SHP77 (cell line): ENCODE measurements at places on chromosomes 2 and 18.

- DNase-seq, result no peak
Measured at GRCh38 chr18:68519336-68519735, 195.6 kb downstream of the TMX3 start.

- no peak for DNase-seq
Measured at GRCh38 chr18:76389716-76390115, 105.3 kb downstream of the ZNF516 start.

DNA sequence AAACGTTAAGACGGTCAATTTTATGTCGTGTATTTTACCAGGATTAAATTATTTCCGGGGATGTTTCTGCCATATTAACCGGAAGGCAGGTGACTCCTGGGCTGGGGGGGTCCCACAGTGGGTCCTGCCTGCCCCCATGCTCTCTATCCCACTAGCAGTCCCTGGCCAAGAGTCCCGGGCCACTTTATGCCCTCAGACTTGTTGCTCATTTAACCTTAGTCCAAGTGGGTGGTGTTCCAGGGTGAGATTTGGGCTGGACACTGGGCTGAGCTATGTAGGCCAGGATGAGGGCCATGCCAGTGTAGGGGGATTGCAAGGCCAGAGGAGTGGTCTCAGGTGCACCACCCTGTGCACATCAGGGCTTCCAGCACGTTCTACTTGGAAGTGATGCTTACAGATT lies 24.1 kb downstream of the TWIST2 start:
- no peak for DNase-seq

GRCh38 chr2:119248311-119248710 lies 24.7 kb downstream of the STEAP3 start:
- no peak for DNase-seq

DNA sequence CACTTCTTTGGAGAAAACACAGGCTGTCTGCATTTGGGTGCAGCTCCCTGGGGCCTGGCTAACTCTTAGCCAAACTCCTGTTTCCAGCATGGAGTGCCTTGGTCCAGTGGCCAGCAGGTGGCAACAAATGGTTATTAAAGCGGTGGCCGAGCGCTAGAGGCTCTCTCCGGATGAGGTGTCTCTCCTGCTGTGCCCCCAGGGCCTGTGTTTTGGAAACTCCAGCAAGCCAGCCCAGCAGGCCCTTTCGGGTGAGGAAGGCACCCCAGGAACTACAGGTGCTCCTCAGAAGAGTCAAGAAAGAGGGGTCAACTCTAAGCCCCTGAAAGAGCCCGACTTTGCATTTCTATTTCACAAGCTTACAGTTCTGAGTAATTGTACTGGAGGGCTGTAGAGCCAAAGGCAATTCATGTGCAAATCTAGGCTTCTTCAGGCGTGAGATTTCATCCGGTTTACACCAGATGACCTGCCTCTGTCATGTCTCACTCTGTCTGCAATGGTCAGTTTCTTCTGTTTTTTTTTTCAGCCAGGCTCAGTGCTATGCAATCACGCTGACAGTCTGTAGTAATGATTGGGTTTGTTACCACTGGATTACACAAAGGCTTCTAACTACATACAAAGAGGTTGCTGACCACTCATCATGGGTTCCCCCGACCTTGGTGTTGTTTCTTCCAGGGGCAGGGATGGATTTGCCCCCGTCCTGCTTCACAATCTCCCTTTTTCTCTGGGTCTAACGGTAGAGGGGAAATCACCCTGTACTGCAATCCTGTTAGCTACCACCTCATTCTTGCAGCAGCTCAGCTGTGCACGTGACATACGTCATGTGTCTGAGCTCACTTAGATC lies 7.6 kb upstream of the CHRNA1 start:
- DNase-seq, result peak; percentile 64

GRCh38 chr2:225010804-225011203 lies 31.5 kb downstream of the DOCK10 start:
- DNase-seq, result no peak

DNA sequence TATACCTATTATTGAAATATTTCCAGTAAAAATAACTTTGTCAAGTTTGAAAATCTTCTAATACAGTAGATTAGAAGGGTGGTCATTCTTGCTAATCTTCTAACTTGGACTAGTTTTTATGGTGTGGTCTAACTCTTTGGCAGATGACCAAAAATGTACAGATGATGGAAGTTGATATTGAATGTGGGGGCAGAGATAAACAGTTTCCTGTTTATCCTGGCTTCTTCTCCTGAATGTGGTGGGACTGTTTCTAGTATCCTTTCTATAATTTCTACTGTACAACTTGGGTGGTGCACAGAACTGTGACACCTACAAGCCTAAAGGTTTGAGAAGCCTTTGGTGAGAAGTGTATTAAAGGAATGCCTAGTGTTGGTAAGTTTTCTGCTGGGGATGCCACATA lies 178.7 kb downstream of the PDE11A start:
- no peak for DNase-seq

GRCh38 chr18:50158866-50159653 lies 35.9 kb downstream of the MYO5B start:
- no peak for DNase-seq

- DNase-seq, result no peak
Measured at GRCh38 chr2:54945391-54946219, 104.6 kb downstream of the RTN4 start.

GRCh38 chr18:56995579-56996188 lies 151.2 kb upstream of the BOD1L2 start:
- no peak for DNase-seq

- no peak for DNase-seq
Measured at GRCh38 chr2:127397568-127398238, 9.9 kb upstream of the MAP3K2 start.

DNA sequence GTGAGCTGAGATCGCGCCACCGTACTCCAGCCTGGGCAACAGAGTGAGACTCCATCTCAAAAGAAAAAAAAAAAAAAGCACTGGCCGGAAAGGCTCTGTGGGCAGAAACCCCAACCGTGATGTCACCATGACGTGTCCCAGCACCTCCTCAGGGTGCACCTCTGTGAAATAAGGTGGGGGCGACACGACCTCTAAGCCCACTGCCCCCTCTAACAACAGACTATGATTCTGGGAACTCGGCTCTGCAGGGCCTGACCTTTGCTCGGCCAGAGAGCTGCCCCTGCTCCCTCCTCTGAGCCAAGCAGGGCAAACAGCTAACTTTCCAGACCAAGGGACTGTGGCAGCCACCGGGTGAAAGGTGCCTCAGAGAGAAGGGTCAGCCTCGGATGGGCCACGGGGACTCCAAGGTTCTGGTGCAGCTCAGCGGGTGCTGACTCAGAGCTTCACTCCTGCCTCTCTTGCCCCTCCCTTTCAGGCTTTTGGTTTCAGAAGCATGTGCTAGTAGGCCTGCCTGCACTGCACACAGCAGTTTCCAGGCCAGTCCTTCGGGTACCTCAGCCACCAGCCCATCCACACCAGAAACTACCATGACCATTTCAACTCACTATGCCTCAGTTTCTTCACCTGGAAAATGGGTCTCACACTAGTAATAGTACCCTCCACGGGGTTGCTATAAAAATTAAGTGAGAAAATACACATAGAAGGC lies 8.0 kb downstream of the TMBIM1 start:
- DNase-seq, result no peak

GRCh38 chr2:28717339-28717758 lies 34.3 kb upstream of the PPP1CB start:
- DNase-seq, result peak; percentile 68

GRCh38 chr2:112933261-112933660 lies 22.3 kb downstream of the IL37 start:
- DNase-seq, result no peak

DNA sequence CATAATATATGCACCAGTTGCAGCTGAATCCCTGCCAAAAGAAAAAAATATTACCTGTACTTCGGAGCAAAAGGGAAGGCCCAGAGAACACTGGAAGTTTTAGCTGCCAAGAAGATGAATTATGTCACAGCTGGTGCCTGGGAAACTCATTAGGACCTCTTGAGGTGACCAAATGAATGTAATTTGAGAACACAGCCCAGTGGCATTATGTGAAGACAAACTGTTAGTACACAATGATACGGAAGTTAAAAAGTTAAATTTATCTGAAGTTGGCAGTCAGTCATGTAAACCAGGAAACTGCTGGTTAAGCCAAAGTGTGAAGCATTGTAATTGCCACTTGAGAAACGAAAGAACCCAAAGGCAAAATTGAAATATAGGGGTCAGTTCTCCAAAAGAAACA lies 80.7 kb downstream of the EML4 start:
- DNase-seq, result peak; percentile 42

GRCh38 chr18:55907453-55908175 lies 319.6 kb upstream of the TCF4 start:
- DNase-seq, result no peak

DNA sequence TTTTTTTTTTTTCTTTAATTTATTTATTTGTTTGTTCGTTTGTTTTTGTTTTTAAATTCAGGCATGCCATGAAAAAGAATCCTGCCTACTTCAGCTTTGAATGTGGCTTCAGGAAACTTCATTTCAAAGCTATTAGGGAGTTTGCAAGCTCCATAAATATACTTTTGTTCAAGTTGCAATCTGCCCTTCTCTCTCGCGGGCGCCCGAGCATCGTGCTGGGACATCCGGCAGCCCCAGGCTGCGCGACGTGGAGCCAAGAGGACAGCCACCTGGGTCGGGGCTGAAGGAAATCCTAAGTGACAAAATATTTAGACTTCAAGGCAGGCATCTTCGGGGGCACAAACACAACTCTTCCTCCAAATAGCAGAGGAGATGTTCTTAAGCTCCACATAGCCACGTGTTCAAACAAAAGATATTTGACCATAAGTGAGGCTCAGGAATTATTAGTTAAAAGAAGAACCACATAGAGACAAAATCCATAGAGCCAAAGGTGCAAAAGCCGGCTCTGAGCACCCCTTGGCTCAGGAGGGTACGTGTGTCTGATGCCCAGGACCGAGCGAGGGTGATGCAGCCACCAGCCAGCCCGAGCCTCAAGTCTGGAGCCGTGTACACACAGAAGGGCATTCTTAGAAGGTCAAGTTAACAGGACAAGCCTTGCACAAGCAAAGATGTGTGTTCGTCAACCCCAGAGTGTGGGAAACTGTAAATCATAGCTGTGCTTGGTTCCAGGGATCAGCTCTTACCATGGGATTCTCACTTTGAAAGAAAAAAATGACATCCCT lies 256.5 kb upstream of the SALL3 start:
- no peak for DNase-seq

- DNase-seq, result no peak
Measured at GRCh38 chr18:56562479-56562878, 75.9 kb downstream of the TXNL1 start.

- no peak for DNase-seq
Measured at GRCh38 chr2:237639836-237640220, 12.4 kb downstream of the LRRFIP1 start.

DNA sequence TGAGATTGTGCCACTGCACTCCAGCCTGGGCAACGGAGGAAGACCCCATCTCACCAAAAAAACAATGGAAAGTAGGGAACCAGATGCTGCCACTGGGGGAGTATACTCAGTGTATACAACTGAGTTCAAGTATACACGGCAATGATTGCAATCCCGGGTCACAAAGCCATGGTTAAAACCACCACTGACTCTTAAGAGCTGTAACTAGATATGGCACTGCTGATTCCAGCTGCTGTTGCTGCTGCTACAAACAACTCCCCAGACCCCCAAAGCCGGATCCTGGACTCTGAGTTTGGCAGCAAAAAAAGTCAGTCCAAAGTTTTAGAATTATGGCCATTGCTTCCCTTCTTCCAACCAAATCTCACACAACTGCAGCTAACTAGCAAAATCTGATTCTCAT lies 43.7 kb upstream of the COX7A2L start:
- DNase-seq, result no peak

- no peak for DNase-seq
Measured at GRCh38 chr18:715626-716025, 3.2 kb upstream of the ENOSF1 start.

DNA sequence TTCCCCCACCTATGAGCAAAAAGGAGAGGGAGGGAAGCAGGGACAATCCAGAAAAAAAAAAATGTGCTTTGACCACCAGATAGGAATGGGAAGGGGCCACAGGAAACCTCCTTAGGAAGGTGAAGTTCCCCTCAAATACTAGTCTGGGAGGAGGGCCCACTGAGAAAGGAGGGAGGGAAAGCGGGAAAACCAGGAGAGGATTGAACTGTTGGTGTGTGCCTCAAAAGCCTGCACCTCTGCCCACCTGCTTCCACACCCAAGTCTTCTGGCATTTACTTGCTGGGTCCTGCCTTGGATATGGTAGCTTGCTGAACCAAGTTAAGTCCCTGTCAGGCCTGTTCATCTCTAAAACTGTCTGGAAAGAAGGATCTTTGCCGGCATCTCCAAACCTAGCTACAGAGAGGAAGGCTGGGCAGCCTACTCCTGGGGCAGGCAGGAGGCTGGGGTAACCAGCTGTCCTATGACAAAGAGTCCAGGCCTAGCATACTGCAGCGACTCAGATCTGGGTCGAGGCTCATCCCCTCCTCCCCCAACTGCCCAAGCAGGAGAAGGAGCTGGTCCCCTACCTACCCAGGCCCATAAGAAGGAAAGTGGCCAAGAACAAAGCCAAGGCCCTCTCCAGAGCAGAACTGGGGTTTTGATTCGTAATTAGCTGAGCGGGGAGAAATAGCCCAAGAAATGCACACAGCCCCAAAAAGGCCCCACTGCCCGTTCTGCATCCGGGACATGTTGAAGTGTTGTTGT lies 3.0 kb downstream of the EN1 start:
- no peak for DNase-seq

DNA sequence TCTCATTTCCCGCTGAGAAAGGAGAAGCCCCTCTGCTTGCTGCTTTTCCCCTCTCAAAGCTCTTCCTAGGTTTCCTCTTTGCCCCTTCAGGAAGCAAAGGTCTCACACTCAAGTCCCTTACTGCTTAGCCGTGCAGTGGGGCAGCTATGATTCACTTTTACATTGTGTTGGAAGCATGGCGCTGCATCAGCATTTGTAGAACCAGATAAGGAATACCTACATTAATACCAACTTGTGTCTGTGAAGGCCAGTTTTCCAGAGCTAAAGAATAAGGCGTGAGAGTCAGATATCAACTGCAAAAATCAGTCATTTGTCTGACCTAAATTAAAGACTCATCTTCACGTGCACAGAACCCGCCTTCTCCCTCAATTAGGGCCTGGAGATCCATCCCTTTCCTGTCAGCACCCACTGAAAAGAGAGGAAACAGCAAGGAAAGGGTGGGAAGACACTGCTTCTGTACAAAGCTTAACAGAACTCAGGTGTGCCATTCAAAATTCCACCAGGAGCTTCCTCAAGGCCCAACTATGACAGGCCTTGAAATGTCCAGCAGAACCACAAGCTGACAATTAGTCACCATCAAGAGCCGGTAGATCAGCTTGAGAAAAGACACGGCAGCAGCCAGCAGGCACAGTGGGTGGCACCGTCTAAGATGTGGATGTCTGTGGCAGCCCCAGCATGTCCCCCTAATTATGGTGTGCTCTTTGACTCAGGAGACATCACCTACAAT lies 16.1 kb upstream of the XDH start:
- DNase-seq, result no peak

DNA sequence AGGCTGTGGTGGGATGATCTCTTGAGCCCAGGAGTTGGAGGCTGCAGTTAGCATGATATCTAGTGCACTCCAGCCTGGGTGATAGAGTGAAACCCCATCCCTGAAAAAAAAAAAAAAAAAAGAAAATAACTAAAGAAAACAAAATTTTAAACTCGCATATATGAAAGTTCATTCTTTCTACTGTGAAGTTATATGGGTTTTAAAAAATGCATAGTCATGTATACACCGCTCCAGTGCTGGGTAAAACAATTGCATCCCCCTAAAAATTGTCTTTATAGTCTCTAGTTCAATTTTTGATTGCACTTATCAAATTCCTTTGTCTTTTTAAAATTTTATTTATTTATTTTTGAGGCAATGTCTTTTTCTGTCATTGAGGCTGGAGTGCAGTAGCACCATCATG lies 65.0 kb upstream of the ACYP2 start:
- no peak for DNase-seq

GRCh38 chr18:56517761-56518160 lies 120.6 kb downstream of the TXNL1 start:
- no peak for DNase-seq

- no peak for DNase-seq
Measured at GRCh38 chr2:73980566-73980965, 4.1 kb upstream of the TET3 start.
